Natural killer cell treated with Interleukin-12 subunit alpha and Interleukin-12 subunit beta and Interleukin-15 and Interleukin-18, amount 100 ng/mL, for 72 hours (primary cell): ENCODE measurements at places on chromosomes 12 and 14.

GRCh38 chr12:2668816-2669215 lies 126.0 kb upstream of the FKBP4 start:
- no peak for DNase-seq
- no peak overlapping the region for H3K4me3 ChIP-seq
- H3K27me3 ChIP-seq = no peaks in the 10 kb centered on the region
- no peaks in the 10 kb centered on the region for H3K36me3 ChIP-seq
- no peak overlapping the region for H3K27ac ChIP-seq
- H3K4me1 ChIP-seq = no peaks in the 10 kb centered on the region

- H3K27ac ChIP-seq = no peak within 1 kb of the TSS
- H3K4me3 ChIP-seq = peak within 1 kb of the TSS; percentile 89
These were observed at the start of gene NELL2 for GRCh38 chr12:44875954-44876543. Gene NELL2, minus strand, starts transcription at chr12:44876315. Its CDS starts 446 bp downstream, at chr12:44875869.

GRCh38 chr14:43789458-43789857 lies 717.6 kb downstream of the FSCB start:
- H3K4me3 ChIP-seq = no peak overlapping the region
- no peaks in the 10 kb centered on the region for H3K27me3 ChIP-seq
- no peaks in the 10 kb centered on the region for H3K4me1 ChIP-seq
- no peak overlapping the region for H3K27ac ChIP-seq

DNA sequence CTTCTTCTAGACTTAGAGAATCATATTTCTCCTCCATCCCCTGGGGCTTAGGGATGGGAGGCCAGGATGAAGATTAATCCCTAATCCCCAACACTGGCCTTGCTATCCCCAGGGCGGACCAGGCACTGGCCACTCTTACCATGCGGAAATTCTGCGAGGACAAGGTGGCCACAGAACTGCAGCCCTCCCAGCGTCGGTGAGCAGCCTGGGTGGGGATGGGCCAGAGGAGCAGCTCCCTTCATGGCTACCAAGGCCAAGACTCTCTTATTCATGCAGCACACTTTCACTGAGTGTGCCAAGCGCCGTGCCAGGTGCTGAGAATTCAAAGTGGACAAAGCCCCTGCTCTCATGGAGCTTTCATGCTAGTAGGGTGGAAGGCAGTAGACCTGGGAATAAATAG lies 7.0 kb downstream of the TNS2 start:
- no peak overlapping the region for H3K4me3 ChIP-seq
- H3K27me3 ChIP-seq = no peaks in the 10 kb centered on the region
- H3K27ac ChIP-seq = no peak overlapping the region
- no peak for DNase-seq

- H3K36me3 ChIP-seq = no peaks in the 10 kb centered on the region
- no peak for DNase-seq
- H3K27ac ChIP-seq = no peak overlapping the region
- no peak overlapping the region for H3K4me3 ChIP-seq
These were observed 53.0 kb upstream of the FUT8 start for GRCh38 chr14:65359503-65359902.

- H3K27me3 ChIP-seq = no peaks in the 10 kb centered on the region
- no peak overlapping the region for H3K27ac ChIP-seq
- no peaks in the 10 kb centered on the region for H3K4me1 ChIP-seq
- no peaks in the 10 kb centered on the region for H3K36me3 ChIP-seq
- no peak overlapping the region for H3K4me3 ChIP-seq
- no peak for DNase-seq
These were observed 239.1 kb downstream of the SSPN start for GRCh38 chr12:26434299-26435068.
